ENCODE measurements at places on chromosomes 5 and 9.

- DNase-seq: peak; percentile 74
Measured at GRCh38 chr9:86947146-86948073, at the start of gene GAS1. GAS1 (minus strand) TSS chr9:86947506; CDS start chr9:86946779, 727 bp downstream.

GRCh38 chr5:178110-178509 is 13.2 kb upstream of the LRRC14B start:
- no peak for DNase-seq

DNA sequence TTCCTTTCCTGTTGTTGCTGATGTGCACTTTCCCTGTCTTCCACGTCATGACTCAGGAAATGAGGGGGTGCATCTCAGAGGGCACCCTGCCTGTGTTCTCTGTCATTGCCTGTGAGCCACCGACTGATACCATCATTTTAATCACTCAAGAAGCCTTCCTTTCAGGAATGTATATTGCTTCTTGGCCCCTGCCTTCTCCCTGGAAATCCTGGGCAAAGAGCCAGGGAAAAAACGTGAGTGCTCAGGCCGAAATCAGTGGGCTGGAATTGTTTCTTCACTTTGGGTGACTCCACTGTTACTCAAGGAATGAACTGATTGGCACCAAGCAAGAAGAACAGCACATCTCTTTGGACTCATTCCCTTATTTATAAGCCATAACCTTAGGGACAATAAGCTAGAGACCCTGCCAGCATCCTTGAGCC is 126.1 kb downstream of the SNX18 start:
- no peak for DNase-seq

GRCh38 chr5:149062371-149063016 is 368 bp downstream of the SH3TC2 start:
- no peak for DNase-seq

DNA sequence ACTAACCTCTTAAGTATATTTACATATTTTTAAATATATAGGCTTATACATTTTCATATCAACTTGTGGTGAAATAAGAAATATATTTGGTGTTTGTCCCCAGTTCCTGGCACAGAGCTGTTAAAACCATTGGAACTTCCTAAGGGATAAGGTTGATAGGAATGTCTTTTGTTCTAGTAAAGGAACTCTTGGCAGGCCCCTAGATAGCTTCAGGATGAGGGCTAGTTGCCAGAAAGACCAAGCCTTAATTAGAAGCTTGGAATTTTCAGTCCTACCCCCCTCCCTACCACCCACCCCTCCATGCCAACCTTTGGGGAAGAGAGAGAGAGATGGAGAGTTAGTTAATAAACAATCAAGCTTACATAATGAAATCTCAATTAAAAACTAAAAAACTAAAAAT is 638.6 kb upstream of the ACO1 start:
- no peak for DNase-seq

GRCh38 chr9:127749090-127749787 is 14.1 kb upstream of the TOR2A start:
- DNase-seq: no peak

- no peak for DNase-seq
Measured at GRCh38 chr9:101176384-101176783, 147.9 kb downstream of the PLPPR1 start.

- DNase-seq: no peak
Measured at GRCh38 chr5:154620411-154620810, 134.8 kb upstream of the LARP1 start.

GRCh38 chr5:127297348-127298035 is 6.9 kb downstream of the MEGF10 start:
- DNase-seq: no peak

DNA sequence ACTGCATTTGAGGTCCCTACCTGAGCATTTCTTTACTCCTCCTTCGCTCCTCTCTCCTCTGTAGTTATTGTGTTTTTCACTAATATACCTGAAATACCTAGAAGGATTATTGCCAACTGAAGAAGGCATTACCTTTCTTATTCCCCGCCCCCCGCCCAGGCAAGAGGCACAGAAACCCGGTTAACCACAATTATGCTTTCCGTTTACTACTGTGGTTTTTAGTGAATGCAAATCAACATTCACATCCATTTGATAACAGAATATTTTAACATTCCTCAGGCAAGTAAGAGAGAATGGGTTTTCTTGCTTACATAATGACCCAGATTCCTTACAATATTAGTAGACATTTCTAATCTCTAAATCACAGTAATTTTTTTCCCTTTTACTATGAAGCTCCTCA is 136.9 kb downstream of the PCSK5 start:
- DNase-seq: no peak

GRCh38 chr5:170420806-170421412 is 31.7 kb upstream of the KCNMB1 start:
- DNase-seq: peak; percentile 45

- DNase-seq: no peak
Measured at GRCh38 chr5:42021923-42022322, 96.8 kb downstream of the FBXO4 start.

- DNase-seq: no peak
Measured at GRCh38 chr5:64930672-64931318, 162.1 kb downstream of the CWC27 start.

DNA sequence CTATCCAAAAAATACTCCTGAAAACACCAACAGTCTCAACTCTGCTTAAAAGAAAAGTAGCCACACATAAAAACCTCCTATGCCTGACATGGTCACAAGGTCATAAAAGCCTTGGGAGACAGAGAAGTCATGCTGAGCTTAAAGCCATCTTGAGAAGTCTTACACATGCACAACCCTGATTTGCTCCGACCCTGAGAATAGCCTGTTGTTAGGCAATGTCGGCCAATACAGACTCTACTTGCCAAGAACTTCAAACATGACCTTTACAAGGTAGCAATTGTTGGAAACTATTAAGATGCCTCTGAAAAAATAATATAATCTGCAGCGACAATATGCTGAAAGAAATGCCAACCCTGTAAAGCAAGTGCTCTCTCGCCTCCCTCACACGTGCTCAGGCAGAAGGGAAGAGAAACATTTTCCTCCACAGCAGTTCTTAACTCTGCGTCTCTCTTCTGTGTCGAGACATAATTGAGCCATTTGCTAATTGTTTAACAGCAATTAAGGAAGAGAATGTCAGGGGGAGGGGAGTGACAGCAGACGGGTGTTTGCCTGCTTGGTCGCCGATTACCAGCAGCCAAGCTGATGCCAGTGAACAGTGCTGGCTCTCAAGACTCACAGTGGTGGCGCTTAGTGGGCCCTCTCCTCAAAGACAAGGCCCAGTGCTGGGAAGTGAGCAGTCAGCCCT is 393.6 kb downstream of the SPOCK1 start:
- no peak for DNase-seq

- no peak for DNase-seq
Measured at GRCh38 chr9:108186642-108187395, 669.0 kb downstream of the ACTL7B start.

GRCh38 chr9:106528158-106528557 is 334.8 kb upstream of the ZNF462 start:
- DNase-seq: no peak

GRCh38 chr5:162929104-162929503 is 508.3 kb upstream of the CCNG1 start:
- no peak for DNase-seq

- DNase-seq: no peak
Measured at GRCh38 chr9:81562231-81563019, 126.9 kb downstream of the TLE1 start.

- no peak for DNase-seq
Measured at GRCh38 chr9:18433620-18434019, 40.3 kb upstream of the ADAMTSL1 start.

- DNase-seq: no peak
Measured at GRCh38 chr5:79954620-79955019, 36.4 kb downstream of the MTX3 start.

DNA sequence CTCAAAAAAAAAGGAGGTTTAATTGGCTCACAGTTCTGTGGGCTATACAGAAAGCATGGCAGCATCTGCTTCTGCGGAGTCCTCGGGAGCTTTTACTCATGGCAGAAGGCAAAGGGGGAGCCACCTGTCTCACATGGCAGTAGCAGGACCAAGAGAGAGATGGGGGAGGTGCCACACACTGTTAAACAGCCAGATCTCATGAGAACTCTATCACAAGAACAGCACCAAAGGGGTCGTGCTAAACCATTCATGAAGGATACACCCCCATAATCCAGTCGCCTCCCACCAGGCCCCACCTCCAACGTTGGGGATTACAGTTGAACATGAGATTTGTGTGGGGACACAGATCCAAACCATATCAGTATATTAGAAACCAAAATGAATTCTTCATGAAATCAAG is 28.3 kb upstream of the CXXC5 start:
- DNase-seq: no peak

- DNase-seq: no peak
Measured at GRCh38 chr5:44845777-44846176, 37.0 kb downstream of the MRPS30 start.

DNA sequence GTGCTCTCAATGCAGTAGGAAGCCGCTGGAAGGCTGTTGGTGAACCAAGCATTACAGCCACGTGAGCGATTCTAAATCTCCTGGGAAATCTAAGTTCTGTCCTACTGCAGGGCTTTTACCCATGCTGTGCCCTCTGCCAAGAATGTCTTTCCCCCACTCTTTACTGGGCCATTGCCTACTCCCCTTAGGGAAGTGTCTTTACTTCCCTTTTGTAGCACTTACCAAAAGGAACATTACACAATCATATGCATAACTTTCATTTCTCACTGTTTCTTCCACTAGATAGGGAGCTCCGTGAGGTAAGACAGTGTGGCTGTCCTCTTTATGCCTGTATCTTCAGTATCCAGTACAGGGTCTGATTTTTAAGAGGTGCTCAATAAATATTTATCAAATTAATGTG is 241.7 kb upstream of the NR4A3 start:
- DNase-seq: no peak

DNA sequence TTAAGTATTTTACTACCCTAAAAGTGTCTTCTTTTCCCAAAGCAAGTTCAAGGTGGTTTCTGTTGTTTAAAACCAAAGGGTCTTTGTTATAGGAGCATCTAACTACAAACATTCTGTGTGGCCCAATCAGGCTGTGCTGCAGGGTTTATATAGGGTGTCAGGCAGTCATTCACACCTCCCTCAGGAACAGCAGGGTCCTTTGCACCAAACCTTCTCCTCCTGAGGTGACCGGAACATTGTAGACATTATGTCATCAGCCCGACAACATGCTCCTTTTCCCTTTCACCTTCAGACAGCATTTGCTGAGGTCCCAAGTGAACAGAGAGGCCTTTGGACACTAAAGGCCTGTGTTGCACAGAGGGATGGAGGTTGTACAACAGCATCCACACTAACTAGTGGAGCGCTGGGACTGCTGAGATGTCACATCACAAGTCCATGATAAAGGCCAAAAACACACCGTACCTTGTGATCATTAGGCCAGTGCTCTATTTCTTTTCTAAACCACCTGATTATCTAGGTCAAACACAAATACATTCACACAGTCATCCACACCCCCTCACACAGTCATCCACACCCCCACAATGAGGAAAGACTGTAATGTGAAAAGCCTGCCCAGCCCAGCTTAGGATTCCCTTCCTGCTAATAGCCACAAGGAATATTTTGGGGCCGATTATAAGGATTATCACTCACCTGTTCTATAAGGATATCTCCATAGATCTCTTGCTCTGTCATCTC is 123.8 kb upstream of the VLDLR start:
- DNase-seq: no peak

DNA sequence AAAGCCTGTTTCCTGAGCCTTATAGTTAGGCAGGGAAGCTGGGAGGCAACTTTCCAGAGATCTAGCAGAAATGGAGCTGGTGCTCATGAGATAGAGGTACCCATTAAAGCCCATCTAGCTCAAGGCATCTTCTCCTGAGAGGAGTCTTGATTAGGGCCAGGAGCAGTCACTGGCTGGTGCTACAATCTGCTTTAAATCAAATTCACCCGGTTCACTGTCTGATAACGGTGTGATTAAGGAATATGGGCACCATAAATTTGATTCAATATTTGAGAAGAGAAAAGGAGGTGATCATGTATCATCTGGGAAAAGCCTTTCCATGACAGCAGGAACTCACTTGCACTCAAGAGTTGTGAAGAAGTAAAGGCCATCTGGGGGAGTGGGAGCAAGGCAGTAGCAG is 23.9 kb upstream of the NR5A1 start:
- DNase-seq: no peak

DNA sequence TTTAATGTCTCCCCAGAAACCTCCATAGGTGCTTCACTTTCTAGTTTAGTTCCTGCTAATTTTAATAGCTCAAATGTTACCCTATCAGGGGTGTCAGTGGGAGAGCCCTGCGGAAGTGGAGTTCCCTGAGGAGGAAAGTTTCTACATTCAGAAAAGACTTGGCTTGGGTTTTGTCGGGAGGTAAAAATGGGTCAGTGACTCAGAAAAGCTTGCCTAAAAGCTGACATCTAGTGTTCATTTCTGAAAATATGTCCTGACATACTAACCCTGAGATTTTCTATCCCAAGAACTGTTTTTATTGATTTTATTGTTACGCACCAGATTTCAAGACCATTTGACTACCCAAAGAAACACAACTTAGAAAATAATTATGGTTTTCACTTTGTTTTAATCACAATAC is 40.9 kb upstream of the GLDC start:
- DNase-seq: no peak

DNA sequence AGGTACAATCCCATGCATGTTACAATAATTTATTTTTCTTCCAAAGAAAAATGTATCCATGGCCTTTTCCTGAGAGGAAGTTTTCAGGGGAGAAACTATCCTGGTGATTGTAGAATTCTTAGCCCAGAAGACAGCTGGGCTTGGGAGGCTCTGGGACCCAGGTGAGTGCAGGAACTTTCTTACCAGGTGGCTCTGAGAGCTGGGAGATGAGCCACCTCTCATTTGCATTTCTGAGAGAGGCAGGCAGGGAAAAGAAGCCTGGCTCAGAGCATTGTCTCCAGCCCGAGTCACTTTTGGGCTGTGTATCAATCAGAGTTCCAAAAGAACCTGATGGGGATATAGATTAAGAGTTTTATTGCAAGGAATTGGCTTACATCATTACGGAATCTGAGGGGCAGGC is 52.7 kb downstream of the ALG2 start:
- no peak for DNase-seq

- no peak for DNase-seq
Measured at GRCh38 chr5:112800891-112801290, 60.2 kb upstream of the SRP19 start.

- no peak for DNase-seq
Measured at GRCh38 chr9:68416936-68417564, 60.6 kb downstream of the PGM5 start.

GRCh38 chr5:140043508-140043872 is 391 bp upstream of the NRG2 start:
- DNase-seq: no peak

DNA sequence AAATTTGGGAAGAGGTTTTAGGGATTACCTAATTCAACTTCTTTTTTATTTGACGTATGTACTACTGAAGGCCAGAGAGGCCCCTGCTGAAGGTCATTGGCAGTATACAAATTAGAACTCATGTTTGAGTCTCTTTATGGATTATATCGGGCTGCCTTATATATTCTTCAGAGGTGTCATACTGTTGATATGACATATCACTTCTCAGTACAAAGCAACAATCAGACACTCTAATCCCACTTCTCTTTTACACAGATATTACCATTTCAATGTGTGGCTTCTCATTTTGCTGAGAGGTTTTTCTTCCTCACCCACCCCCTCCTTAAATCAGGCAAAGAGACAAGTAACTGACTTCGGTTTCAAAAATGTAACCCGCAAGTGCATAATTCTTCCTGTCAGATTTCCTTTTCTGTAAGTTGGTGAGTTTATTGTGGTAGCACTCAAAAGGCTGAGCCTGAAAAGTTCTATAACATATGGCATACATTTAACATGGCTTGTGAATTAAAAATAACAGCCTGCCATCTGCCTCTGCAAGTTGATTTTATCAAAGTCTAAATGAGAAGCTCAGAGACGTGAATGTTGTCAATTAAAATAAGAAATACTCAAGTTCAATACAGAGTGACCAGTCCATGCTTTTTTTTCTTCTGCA is 163.6 kb upstream of the RORB start:
- DNase-seq: no peak

- DNase-seq: no peak
Measured at GRCh38 chr5:124236361-124237205, 509.9 kb downstream of the ZNF608 start.

Data from activated naive CD4-positive, alpha-beta T cell treated with Interleukin-2 at 50 U/mL for 16 hours (primary cell).